CD4-positive, alpha-beta T cell treated with Interleukin-6 at 100 ng/mL for 8 hours (primary cell): ENCODE measurements at places on chromosomes 1 and 21.

- no peak for DNase-seq
Measured at GRCh38 chr1:218249338-218250140, 35.6 kb upstream of the RRP15 start.

GRCh38 chr1:6807782-6808181 lies 22.5 kb downstream of the CAMTA1 start:
- no peak for DNase-seq

DNA sequence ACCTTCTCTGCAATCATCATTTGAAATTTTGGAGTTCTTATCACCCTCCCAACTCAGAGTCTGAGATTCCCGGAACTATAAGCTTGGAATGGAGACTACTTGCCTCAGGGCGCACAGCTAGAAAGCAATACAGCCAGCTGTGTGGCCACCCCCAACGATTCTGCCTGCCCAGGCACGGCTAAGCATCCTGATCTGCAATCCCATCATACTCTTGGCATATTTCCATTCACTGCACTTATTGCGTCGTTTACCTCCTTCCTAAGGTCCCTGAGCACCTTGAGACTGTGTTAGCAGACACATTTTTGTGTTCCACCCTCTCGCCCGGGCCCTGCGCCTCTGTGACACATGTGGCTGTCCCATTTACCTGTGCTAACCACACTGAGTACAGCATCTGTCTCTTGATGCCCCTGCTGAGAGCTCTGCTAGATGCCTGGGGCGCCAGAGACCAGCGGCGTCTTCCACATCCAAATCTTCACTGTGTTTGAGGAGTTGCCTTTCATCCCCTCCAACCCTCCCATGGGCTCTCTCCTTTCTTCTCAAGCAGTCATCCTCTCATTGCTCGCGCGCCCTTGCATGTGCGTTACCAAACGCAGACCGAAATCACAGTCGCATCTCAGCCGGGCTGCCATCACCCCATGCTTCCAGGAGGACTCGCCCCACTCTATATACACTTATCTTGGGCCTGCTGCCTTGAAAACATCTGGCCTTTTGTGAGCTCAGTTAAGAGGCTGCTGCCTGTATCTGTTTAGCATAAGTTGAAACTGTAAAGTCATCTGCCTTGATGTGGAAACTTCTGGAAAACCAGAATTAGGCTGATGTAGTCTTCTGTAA lies 3.5 kb upstream of the CLDN19 start:
- no peak for DNase-seq

GRCh38 chr1:190852611-190853010 lies 374.9 kb upstream of the BRINP3 start:
- DNase-seq = no peak

GRCh38 chr21:42973309-42973990 lies 912 bp upstream of the PKNOX1 start:
- DNase-seq = no peak

DNA sequence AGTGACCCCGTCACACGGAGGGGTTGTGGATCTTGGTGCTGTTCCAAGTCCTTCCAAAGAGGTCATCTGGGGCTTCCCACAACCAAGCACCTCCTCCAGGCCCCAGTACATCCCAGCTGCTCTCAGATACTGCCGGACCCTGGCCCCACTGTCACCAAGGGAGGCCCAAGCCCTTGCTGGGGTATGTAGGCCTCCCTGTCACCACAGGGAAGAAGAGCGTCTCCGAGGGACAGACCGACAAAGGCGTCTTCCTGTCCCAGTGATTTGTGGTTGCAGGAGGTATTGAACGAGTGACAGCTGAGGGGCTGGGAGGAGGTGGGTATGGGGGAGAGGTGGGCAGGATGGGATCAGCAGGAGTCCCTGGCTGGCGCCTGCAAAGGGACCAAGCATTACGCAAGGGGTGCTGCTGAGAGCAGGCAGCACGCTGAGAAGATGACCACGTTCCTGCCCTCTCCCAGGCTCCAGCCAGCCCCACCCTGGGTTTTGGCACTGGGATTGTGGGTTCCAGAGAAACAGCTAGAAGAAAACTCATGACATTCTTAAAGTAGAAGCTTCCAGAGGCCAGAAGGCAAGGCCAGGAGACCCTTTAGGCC lies 29.7 kb downstream of the LRP8 start:
- DNase-seq = no peak

- DNase-seq = no peak
Measured at GRCh38 chr1:171786534-171786933, 5.1 kb downstream of the METTL13 start.

DNA sequence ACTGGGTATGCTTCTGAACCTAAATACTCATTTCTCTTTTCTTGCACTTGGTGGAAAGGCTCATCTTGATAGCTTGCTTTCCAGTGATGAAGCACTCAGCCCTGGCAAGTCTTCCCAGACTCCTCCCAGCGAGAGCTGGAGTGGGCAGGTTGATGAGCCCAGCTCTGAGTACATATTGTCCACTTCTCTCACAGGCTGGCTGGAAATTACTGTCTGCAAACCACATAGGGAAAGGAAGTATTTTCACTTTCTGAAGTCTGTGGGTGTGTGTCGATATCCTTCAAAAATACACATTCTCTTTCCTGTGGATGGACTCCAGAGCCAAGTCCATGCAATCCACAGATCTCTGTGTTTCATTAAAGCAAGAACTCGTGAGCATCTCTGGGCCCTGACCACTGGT lies 38.7 kb upstream of the CNTN2 start:
- no peak for DNase-seq

GRCh38 chr21:18705971-18706370 lies 302.4 kb upstream of the TMPRSS15 start:
- DNase-seq = no peak

DNA sequence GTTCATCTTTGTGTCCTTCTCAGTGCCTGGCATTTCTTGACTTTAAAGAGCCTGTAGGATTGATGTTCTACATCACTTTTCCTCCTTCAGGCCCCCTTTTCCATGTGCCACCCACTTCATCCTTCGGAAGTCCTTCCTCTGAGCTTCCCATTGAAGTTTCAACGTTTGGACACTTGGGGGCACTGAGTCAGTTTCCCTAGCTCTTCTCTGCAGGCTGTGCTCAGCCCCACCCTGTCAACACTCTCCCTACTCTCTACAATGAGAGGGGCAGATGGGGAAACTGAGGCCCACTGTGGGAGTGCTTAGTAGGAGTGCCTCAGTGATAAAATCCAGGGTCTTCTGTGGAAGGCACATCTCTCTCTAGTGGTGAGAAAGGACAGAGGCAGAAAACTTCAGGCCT lies 11.9 kb downstream of the KCNJ10 start:
- DNase-seq = no peak

GRCh38 chr21:35222021-35222420 lies 172.9 kb upstream of the RUNX1 start:
- no peak for DNase-seq

GRCh38 chr1:3925256-3925655 lies 25.2 kb upstream of the C1orf174 start:
- no peak for DNase-seq

DNA sequence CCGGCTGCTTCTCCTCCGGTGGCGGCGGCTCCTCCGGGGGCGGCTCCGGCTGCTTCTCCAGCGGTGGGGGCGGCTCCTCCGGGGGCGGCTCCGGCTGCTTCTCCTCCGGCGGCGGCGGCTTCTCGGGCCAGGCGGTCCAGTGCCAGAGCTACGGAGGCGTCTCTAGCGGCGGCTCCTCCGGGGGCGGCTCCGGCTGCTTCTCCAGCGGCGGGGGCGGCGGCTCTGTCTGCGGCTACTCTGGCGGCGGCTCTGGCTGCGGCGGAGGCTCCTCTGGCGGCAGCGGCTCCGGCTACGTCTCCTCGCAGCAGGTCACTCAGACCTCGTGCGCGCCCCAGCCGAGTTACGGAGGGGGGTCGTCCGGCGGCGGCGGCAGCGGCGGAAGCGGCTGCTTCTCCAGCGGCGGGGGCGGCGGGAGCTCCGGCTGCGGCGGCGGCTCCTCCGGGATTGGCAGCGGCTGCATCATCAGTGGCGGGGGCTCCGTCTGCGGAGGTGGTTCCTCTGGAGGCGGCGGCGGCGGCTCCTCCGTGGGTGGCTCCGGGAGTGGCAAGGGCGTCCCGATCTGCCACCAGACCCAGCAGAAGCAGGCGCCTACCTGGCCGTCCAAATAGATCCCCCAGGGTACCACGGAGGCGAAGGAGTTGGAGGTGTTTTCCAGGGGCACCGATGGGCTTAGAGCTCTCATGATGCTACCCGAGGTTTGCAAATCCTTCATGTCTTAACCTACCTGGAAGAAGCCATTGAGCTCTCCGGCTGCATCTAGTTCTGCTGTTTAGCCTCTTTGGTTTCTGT lies 2.0 kb downstream of the LORICRIN start:
- DNase-seq = peak; percentile 35

- no peak for DNase-seq
Measured at GRCh38 chr1:201503397-201504176, 3.3 kb downstream of the CSRP1 start.

GRCh38 chr1:218351391-218352074 lies 6.4 kb downstream of the TGFB2 start:
- DNase-seq = no peak

- DNase-seq = no peak
Measured at GRCh38 chr1:25150985-25151495, 81.3 kb downstream of the SYF2 start.

DNA sequence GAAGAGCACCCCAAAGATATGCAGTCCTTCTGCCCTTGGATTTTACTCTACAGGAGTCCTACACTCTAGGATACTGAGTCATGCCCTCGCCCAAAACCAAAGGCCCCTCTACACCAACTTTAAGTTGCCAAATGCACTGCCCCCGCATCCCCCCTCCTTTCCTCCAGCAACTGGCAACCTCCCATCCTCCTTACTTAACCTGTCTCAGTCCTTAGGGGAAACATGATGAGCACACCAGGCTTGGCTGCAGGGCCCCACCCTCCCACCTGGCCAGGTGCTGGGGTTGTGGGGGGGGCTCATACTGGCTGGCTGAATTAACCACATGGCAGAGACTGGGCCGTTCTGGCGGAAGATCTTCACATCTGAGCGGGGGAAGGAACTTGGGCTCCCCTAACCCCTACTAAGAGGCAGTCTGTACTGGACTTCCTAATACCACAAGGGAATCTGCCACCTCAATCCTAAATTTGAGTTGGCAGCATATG lies 1.2 kb downstream of the HDGF start:
- DNase-seq = no peak

DNA sequence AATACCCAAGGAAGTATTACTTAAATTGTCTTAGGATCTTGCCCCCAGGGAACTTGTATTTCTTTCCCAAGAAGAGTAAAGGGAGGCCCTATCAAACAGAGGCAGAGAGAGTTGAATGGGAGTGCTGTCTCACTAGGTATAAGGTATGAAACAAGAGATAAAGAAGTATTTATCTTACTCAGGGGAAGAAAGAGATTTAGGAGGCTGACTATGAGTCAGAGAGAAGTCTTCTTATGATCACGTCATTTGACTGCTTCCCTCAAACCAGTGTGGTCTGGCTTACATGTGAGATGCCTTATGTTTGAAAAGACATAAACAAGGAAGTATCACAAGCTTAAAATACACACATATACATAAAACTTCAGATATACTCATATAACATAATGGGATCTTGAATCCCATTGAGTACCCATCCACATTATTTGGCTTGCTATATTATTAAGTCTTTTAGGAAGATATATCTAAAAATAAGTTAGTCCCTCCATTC lies 29.6 kb downstream of the DUSP10 start:
- DNase-seq = peak; percentile 65

- peak; percentile 88 for DNase-seq
Measured at GRCh38 chr1:45584351-45585109, 689 bp downstream of the NASP start.

DNA sequence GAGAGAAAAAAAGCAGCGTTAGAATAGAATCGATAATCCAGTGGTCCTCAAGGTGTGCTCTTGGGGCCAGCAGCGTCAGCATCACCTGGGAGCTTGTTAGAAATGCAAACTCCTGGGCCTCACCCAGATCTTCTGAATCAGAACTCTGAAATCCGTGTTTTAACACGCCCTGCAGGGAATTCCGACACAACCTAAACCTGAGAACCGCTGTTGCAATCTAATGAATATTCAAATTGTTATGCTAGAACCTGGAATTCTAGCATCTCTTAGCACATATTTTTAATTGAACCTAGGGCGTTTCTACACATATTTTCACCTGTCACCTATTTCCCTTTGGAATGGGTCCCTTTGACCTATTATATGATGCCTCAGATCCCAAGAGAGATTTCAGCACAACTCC lies 175.7 kb downstream of the PSMG1 start:
- no peak for DNase-seq

DNA sequence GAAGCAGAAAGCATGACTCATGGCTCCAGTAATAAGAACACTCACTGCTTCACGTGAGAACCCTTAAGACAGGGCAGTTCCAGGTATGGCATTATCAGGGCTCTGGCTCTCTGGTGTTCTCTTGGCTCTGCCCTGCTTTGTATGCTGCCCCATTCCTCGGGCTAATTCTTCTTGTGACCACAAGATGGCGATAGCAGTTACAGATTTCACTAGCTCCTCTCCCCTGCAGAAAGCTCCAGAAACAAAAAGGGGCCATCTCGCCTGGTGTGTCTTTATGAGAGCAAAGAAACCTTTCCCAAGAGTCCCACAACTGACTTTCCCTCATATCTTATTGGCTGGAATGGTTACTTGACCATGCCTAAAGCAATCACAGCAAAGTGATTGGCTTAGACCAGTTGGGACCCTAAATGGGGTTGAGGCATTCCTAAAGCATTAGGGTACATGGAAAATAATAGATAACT lies 60.1 kb downstream of the F3 start:
- DNase-seq = peak; percentile 41

DNA sequence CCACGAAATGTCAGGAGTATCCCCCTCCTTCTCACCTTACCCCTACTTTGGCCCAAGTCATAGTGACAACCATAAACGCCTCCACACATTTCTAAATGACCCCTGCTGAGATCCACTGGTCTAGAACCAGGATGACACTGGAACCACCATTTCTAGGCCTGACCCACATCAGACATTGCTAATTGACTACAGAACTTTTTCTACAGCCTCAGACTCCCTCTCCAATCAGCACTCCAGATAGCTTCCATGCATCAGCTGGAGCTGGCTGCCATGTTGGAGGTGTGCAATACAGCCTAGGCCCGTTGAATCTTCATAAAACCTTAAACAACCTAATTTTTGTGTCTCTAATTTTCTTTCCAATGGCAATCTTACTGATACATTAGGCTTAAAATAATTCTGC lies 18.6 kb downstream of the TCEA3 start:
- DNase-seq = no peak

DNA sequence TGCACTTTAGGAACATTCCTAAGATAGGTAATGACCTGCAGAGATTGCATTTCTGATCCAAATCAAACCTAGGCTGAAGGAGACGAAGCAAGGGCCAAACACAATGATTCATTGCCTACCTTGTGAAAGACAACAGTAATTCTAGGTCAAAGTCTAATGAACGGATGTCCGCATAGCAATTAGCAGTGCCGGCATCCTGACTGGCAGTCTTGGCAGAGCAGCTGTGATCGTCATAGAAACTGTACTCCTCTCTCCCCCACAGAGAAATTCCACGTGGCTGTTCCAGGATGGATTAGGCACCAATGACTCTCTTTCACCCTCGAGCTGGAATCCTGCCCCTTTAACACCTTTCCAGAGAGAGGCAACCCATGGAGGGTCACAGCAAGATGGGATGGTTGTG lies 28.9 kb upstream of the VAV3 start:
- DNase-seq = no peak
